HCT116 (cell line): ENCODE measurements at places on chromosomes 1 and 21. TPM values are rescaled to one million over a fixed set of nuclear protein-coding genes. Genes with fewer than 3 reads are reported as not detected.

Gene AIM2
- total RNA-seq, result not detected

Gene RBM11
- total RNA-seq, result not detected

Gene ARTN
- 36.4 TPM for total RNA-seq

Gene MMEL1
- 2.7 TPM for total RNA-seq

Gene CNST
- total RNA-seq, result 13.5 TPM

Gene NME7
- total RNA-seq, result 21.8 TPM

Gene C4BPA
- total RNA-seq, result 0.32 TPM

Gene AGMAT
- not detected for total RNA-seq

Gene ZNF648
- 0.57 TPM for total RNA-seq
